ENCODE measurements at places on chromosomes 2 and 18. TPM values are rescaled to one million over a fixed set of nuclear protein-coding genes. Genes with fewer than 3 reads are reported as not detected.

- no peaks in the 10 kb centered on the region for H3K36me3 ChIP-seq
- no peak for DNase-seq
- H3K27me3 ChIP-seq, result peaks cover 30% of the 10 kb centered on the region
- no peak overlapping the region for H3K4me3 ChIP-seq
- H3K4me1 ChIP-seq, result peaks cover 2% of the 10 kb centered on the region
These were observed 53.1 kb downstream of the CHRNA1 start for GRCh38 chr2:174711206-174711605.

DNA sequence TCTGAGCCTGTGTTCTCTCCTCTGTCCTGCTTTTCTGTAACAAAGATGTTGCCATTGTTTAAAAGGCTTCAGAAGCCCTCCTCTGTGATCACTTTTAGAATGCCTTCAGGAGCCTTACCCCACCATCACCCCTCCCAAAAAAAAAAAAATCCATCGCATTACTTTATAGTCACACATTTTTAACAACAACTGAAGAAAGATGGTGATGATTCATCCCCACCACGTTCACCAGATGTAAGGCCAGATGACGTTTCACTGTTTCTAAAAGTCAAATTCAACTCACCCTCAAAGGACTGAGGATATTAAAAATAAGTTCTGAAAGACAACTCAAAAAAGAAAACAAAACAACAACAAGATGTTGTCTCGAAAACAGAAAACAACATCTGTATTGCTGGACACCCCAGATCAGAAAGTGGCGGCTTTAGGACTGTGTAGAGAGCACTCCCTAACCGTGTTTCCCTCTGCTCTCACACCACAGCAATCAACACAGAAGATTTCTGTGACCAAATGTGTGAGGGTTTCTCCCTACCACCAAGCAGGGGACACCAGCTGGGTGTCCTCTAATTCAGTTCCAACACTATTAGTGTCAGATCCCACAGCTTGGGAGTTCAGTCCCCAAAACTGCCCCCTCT lies 61.9 kb upstream of the CREB1 start:
- no peak overlapping the region for H3K4me3 ChIP-seq
- DNase-seq, result no peak
- H3K27ac ChIP-seq, result no peak overlapping the region
- peaks cover 1% of the 10 kb centered on the region for H3K36me3 ChIP-seq
- peaks cover 5% of the 10 kb centered on the region for H3K27me3 ChIP-seq

DNA sequence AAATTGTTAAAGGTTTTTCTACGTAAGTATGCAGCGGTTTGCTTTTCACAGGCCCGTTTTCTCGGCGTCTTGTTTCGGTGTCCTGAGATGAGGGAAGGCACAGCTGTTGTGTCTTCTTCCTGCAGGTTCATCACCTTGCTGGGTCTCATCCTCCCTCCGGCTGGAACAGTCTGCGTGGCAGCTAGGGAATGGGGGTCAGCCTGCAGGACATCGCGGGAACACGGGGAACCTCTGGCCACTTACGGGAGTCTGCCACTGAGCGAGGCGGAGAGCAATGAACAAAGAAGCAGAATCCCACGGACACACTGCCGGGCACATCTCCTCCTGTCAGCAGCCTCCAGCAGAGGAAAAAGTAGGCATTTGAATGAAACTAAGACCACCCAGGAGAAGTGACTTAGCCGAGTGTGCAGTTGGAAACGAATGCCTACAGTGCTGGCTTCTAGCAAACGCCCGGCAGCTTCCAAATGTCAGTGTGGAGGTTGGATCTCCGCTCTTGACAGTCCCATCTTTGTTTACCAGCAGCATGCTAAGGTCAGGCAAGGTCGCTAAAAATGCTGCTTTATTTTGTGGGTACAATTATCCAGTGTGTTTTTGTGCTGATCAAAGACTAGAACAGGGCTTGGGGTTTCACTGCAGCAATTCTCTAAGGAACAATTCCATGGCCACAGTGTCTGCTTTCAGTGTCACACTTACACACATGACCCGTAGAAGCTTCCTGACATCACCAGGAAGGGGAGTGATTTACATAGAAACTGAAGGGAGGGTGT lies 109.8 kb upstream of the SEC11C start:
- H3K36me3 ChIP-seq, result peaks cover 3% of the 10 kb centered on the region
- H3K4me3 ChIP-seq, result no peak overlapping the region
- DNase-seq, result no peak
- peaks cover 17% of the 10 kb centered on the region for H3K27me3 ChIP-seq
- no peak overlapping the region for H3K27ac ChIP-seq

The ABCG5 gene
- total RNA-seq, result not detected

DNA sequence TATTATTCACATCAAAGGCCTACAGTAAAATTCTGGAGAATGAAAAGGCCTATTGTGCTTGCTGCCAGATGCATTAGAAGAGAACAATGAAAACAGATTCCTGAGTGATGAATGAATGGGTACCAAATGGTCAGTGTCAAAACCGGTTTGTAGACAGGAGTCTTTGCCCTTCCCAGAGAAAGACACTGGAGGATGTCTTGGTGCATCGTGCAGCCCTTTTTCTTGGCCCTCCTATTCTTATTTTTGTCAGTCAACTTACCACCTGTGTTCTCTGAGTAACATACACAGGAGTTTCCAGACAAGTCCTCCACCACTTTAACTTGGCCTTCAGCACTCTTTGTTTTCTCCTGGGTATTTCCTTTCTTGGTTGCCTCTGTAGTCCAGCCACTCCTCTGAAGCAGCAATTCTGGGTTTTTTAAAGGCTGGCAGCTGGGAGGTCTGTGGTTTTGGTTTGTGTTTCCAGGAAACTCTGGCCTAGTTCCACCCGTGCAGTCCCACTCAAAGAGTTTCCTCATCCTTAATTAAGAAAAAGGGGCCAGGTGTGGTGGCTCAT lies 29.4 kb downstream of the PSTPIP2 start:
- peaks cover 32% of the 10 kb centered on the region for H3K4me1 ChIP-seq
- H3K36me3 ChIP-seq, result peaks cover 6% of the 10 kb centered on the region
- H3K27me3 ChIP-seq, result no peaks in the 10 kb centered on the region
- no peak for DNase-seq

The REG3G gene
- total RNA-seq, result not detected

The RNF152 gene
- 0.18 TPM for total RNA-seq

The SDC1 gene
- total RNA-seq, result not detected
